ENCODE measurements at places on chromosomes 4 and X. TPM values are rescaled to one million over a fixed set of nuclear protein-coding genes. Genes with fewer than 3 reads are reported as not detected.

HSFX3 gene
- total RNA-seq, result not detected

RAPGEF2 gene
- total RNA-seq, result 70.6 TPM

MTMR8 gene
- total RNA-seq, result not detected

BANK1 gene
- total RNA-seq, result 0.08 TPM

FAM184B gene
- not detected for total RNA-seq

KIAA1210 gene
- not detected for total RNA-seq

DMP1 gene
- not detected for total RNA-seq

CLDN2 gene
- not detected for total RNA-seq

FGFBP1 gene
- not detected for total RNA-seq

SSX3 gene
- total RNA-seq, result not detected

SASH3 gene
- total RNA-seq, result not detected

IL21 gene
- not detected for total RNA-seq

FAM9B gene
- total RNA-seq, result not detected

CC2D2A gene
- total RNA-seq, result 11.8 TPM

FATE1 gene
- total RNA-seq, result not detected

DCAF4L1 gene
- 0.12 TPM for total RNA-seq

SEL1L3 gene
- total RNA-seq, result 10.8 TPM

PWWP3B gene
- under 0.01 TPM for total RNA-seq

CCNA2 gene
- total RNA-seq, result 0.82 TPM

HEPH gene
- 99.5 TPM for total RNA-seq

CEP44 gene
- 13.5 TPM for total RNA-seq

MAGEA11 gene
- total RNA-seq, result not detected

GYG2 gene
- total RNA-seq, result 4.9 TPM

MAGEC1 gene
- total RNA-seq, result not detected

PRSS12 gene
- total RNA-seq, result 13.0 TPM

OTUD6A gene
- total RNA-seq, result not detected

PF4V1 gene
- 10.6 TPM for total RNA-seq

HCCS gene
- total RNA-seq, result 15.2 TPM

CT45A10 gene
- not detected for total RNA-seq

STOX2 gene
- total RNA-seq, result 0.82 TPM

AREG gene
- 0.47 TPM for total RNA-seq

LRBA gene
- 28.8 TPM for total RNA-seq

LEF1 gene
- total RNA-seq, result not detected

TLR3 gene
- 0.60 TPM for total RNA-seq

CASK gene
- 34.6 TPM for total RNA-seq

TLR10 gene
- total RNA-seq, result not detected

CHRDL1 gene
- not detected for total RNA-seq

SPATA4 gene
- 0.15 TPM for total RNA-seq

ZNF157 gene
- total RNA-seq, result 0.12 TPM

UNC5C gene
- 2.0 TPM for total RNA-seq

SNX25 gene
- total RNA-seq, result 26.0 TPM

NOX1 gene
- total RNA-seq, result not detected

FHDC1 gene
- total RNA-seq, result under 0.01 TPM
